ENCODE measurements at places on chromosomes 5 and 9.

DNA sequence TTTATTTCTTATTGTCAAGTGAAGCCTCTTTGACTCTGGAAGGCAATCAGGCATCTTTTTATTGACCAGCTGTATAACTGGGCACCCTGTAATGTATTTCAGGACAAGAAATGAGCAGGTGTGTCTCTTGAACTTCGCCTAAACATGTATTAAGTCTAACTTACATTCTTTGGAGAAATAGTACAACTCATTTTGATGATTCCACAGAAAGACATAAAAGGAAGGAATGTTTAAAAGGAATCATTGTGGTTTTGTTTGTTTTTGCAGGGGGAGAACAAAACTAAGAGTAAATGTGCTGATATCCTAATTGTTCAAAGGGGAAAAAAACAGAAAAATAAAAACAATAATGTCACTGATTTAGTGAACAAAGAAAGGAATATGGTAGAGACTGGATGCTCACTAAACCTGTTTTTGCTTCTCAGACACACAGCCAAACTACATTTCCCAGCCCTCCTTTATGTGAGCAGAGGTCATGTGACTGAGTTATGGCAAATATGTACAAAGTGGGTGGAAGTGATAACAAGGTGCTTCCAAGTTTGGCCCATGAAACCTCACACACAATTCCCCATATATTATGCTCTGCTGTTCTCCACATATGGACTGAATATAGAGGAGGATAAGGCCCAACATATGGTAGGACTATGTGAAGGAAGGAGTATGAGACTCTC is 150.6 kb upstream of the ACOT12 start:
- no peak for DNase-seq

DNA sequence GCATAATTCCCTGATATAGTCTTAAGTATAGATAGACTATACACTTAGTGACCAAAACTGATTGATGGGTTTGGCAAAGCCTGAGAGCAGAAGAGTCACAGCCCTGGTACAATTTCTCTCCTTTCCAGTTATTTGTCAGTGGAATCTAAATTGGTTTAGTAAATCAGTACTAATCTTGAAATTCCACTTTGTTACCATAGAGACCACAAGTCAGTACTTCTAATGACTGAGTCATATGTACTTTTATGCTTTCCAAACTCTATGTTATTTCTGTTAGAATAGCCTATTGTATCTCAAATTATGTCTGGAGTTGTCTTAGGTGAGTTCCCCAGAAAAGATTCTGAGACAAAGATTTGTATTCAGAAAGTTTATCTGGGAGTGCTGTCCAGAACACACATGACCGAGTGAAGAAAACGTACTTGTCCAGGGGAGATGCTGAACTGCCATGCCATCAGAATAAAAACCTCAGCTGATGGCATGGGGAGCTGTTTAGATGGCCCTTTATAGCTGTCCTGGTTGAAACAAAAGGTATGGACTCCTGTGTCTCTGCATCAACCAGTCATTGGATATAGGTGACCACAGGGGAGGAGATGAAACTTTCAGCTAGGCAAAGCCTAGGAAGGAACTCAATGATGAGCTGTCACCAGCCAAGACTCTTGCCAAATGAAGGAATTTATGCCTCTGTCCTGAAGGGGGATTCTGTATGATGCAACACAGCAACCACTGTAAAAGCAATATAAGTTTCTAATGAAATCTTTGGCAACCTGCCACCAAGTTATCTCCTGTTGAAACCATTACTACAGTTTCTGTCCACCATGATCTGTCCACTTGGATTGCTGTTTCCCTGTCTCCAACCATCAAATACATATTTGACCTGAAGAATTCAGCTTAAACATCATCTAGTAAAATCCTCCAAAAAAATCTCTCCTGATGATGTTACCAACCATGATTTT is 18.0 kb upstream of the SMC2 start:
- no peak for DNase-seq

DNA sequence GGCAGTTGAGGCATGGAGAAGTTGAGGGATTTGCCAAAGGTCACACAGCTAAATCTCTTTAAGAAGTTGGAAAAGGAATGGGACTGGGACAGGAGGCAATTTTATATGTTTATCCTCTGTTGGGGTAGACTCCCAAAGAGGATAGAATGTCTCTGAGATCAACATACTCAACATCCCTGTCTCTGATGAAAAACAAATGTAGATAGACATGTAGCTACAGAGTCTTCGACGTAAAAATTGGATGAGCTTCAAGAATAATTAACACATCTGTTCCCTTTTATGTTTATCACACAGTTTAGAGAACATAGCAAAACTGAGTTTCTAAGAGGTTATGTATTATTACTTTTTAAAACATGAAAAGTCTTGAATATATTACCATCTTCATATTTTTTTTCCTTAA is 204.6 kb upstream of the CD180 start:
- no peak for DNase-seq

DNA sequence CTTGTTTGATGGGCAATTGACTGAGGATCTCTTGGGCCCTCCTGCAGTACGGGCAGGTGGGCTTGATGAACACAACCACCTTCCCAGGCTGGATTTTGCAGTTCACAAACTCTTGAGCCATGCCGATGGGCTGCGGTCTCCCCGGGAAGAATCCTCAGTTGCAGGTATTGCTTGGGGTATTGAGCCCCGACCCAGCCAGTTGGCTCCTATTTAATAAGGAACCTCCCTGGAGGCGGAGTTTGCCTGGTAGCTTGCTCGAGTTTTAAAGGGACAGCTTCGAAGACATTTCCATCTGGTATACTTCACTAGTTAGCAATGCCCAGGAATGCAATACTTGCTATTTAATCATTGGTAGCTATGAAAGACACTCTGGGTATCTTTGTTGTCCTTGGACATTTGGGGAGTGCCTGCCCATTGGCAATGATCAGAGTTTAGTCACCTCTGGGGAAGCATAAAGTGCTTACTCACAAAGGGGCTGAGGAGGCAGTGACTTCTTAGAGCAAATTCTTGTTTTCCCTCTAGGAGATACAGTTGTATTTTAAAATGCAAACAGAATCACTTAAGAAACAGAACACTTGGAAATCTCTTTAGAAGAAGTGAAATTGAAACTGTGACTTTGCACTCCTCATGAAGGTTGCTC is at the start of gene GLRX:
TSS of gene GLRX (minus strand) at position 185 of the 640 bp plus-strand sequence. CDS start at position 121, 64 bp downstream.
- peak; percentile 50 for DNase-seq

- no peak for DNase-seq
Measured at GRCh38 chr9:81028504-81028903, 660.8 kb downstream of the TLE1 start.

GRCh38 chr5:142170254-142170953 is 61.8 kb downstream of the NDFIP1 start:
- DNase-seq, result no peak

- no peak for DNase-seq
Measured at GRCh38 chr5:67903121-67903520, 312.4 kb upstream of the PIK3R1 start.

DNA sequence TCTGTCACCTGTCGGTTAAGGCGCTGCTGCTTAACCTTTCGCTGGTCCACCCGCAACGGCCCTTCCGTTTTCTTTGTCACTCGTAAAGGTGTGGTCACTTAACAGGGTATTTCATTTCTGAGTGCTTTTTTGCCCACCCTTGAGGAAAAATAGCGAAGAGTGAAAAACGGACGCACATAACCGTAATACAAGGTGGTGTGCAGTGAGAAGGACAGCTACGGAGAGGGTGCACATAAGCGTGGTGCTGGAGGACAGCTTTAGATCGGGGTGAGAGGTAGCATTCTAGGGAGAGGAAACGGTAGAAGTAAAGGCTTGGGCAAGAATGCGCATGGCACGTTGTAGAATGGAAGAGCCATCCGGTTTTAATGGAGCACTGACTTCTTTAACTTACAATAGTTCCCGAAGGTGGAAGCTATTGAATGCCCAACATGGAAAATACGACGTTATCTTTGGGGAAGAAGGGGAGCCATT is 761 bp downstream of the CCT5 start:
- DNase-seq, result no peak

DNA sequence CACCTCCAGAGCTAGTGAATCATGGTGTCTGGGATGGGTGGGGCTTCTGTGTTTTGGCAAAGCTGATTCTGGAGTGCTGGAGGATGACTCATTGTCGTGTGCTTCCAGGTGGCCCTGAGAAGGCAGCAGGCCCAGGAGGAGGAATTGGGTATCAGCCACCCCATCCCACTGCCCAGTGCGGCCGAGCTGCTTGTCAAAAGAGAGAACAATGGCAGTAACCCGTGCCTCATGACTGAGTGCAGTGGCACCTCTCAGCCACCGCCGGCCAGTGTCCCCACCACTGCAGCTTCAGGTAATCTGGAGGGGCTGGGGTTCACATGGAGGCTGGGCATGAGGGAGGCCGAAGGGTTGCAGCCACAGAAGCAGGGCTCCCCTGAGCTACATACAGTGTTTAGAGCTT is 5.4 kb downstream of the DMRT1 start:
- DNase-seq, result no peak

- DNase-seq, result no peak
Measured at GRCh38 chr5:81397176-81397575, 3.2 kb upstream of the ACOT12 start.

GRCh38 chr5:172093965-172094364 is 87.5 kb upstream of the FBXW11 start:
- no peak for DNase-seq

DNA sequence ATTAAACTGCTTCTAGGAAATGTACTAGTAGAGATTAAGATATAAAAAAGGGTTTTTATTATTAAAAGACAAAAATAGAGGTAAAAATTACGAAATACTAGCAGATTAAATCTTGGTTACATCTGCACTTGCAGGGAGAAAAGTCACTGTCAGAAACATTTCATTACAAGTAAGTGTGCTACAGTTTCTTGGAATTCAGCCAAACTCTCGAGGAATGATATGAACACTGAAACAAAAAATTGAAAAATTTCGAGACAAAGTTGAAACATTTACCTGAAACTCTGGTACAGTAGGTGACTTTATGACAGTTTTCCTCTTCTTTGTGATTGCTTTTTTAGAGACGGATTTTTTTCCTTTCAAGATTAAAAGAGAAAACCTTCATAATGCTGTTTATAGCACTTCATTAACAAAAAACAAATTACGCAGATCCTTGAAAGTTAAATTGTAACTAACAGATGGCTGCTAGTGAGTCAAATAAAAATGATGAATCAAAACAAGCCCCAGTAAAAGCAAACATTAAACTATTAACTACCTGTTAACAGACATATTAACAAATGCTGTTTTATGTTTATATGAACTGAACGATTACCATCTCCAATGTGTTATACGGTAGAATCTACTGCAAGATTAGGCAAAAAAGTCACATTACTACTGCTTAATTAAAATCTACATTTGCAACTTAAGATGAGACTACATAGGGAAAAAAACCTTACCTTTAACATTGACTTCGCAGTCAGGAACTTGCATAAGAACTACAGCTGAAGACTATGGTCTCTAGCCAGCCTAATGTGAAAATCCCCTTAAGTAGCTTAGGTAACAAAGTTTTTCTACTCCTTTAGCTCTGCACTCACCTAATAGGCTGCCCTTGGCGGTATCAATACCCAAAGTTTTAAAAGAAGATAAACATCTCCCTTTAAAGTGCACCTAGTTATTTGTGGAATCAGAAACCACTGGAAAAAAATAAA is 61.4 kb downstream of the RANBP6 start:
- DNase-seq, result no peak

DNA sequence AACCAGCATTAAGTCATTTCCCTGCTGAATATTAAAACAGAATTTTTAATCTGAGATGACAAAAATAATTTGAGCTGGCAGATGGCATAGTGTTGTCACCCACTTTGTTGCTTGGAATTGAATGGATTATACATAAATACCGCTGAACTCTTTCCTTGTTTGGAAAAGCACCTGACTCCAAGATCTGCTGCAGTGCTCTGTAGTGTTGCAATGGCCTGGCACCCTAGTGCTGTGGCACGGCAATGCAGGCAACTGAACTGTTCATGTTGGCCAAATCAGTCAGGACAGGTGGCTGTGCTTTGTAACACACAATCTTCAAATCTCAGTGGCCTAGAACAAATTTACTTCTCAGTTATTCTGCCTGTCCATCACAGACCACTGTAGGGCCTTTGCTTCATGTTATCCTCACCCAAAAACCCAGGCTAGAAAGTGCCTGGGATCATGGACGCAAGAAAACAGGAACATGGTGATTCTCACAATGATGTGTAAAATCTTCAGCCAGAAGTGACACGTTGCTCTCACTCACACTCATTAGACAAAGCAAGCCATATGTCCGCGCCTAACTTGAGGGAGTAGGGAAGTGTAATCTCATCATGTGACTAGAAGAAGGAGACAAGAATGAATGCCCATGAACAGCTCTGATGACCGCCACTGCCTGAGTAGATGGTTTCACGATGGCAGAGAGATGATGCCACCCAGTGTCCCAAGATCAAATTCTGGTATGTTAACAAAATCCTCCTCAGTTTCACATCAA is 191.9 kb upstream of the PUM3 start:
- no peak for DNase-seq

DNA sequence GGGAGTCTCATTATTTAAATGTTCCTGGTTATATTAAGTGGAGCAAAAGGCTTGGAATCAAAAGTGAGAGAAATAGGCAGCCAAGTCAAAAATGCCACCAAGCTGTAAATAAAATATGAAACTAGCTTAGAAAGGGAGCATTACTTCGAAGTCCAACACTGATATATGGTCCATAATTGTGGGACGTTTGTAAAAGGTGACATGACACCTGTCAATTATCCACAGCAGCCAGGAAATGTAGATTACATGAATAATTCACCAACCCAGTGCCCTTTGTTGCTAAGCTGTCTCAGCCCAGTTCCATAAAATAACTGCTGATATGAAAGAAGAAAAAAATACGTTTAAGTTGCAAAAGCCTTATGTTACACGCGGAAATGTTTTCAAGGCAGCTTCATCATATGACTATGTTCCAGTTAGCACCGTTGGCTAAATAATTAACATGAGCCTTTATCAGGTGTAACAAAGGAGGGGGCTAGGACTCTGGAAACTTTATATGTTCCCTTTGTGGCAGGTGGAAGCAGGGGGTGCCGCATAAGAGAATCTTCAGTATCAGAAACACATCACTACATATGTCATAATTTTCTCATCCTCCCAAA is 39.9 kb upstream of the ZSWIM6 start:
- DNase-seq, result no peak

DNA sequence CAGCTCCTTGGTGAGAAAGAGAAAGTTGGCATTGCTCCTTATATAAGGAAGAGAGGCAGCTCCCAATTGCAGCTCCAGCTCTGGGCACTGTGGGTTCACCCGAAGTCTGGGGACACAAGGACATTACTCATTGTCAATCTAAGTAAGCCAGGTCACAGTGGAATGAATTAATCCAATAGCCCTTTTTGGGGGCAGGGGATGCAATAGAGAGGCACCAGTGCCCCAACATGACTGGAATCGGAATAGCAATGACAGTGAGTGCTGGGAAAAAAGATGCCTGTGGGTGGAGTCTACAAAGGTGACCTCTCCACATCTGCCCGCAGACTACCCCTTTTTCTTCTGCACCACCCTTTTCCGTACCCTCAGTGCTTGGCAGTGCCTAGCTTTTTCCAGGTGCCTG is 11.1 kb upstream of the NEUROG1 start:
- DNase-seq, result no peak

DNA sequence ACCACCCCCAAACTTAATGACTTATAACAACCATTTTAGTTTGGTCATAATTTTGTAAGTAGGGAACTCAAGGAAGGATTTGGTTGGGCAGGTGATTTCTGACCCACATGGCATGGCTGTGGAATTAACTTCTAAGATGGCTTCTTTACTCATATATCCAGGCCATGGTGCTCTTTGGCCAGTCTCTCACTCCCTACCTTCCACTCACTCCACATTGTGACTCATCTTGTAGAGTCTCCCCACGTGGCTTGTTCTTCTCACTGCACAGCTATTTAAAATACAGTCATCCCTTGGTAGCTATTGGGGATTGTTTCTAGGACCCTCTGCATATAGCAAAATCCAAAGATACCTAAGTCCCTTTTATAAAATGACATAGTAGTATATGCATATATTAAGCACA is 76.6 kb upstream of the MAST4 start:
- DNase-seq, result no peak

All from activated gamma-delta T cell treated with Interleukin-2 at 50 U/mL for 16 hours (primary cell).